Esophagus muscularis mucosa (tissue), 4 donors: ENCODE measurements at places on chromosomes 1 and 21.

- DNase-seq: no peak
Measured at GRCh38 chr1:10610901-10611600, 136.3 kb downstream of the PEX14 start.

GRCh38 chr1:47507881-47508701 lies 70.2 kb downstream of the FOXD2 start:
- no peak for DNase-seq

- DNase-seq: no peak
Measured at GRCh38 chr1:143698016-143698415, 273.8 kb downstream of the FAM72C start.

DNA sequence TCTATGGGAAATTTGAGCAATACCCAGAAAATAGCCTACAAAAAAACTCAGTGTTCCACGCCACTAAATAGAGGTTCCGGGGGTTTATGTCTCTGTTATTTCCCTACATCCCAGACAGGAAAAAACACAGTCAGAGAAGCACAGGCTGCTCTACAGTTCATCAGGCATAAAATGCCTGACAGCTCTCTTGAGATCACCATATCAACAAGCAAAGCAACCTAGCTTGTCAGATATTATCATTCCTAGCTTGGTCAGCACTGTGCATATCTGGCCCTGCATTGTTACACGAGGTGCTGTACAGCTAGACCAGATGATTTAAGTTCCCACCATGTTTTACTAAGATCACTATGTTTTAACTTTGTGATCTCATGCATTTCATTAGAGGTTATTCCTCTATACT lies 172.6 kb downstream of the PTPRC start:
- no peak for DNase-seq

DNA sequence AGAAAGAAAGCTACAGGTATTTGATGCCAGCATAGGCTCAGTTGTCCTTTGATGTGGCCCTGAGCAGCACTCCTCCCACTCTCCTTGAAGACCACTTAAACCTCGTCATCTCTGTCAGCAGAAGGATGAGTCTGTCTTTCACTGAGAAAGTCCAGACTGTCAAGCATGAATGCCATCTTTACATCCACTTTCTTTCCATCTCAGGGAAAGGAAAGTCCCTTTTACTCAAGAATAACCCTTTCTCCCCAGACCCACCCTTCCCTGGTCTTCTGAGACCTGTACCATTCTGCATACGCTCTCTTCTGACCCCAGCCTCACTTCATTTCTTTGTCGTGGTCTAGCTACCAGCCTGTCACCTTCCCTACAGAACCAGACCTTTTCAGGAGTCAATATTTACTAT lies 4.0 kb upstream of the ELAPOR1 start:
- DNase-seq: no peak

GRCh38 chr1:217948741-217949140 lies 317.6 kb downstream of the SPATA17 start:
- DNase-seq: no peak

DNA sequence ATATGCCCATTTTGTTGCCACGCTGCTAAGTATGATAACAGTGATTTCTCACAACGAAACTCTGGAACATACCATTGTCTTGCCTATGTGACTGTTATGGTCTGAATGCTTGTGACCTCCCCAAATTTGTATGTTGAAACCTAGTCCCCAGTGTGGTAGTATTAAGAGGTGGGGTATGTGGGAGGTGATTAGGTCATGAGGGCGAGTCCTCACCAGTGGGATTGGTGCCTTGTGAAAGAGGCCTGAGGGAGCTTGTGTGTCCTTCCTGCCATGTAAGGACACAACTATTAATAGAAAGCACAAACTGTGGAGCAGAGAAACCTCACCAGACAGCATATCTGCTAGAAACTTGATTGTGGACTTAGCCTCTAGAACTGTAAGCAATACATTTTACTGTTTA lies 84.6 kb downstream of the SELENOF start:
- DNase-seq: no peak

DNA sequence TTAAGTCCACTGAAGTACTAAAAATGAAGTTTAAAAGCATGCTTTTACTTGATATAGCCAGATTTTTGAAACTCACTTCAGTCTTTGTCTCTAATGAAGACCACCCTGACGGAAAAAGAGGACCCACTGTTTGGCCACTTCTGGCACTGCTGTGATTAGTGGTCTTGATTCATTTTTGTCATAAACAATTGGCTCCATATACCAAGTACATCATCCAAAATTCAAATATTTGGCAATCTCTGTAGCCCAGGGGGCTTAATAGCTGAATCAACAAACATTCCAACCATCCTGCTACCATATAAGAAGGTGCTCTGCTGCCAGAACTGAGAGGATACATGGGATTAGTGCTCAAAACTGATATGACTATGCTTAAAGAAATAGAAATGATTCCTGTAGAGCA lies 156.0 kb downstream of the COL24A1 start:
- no peak for DNase-seq

DNA sequence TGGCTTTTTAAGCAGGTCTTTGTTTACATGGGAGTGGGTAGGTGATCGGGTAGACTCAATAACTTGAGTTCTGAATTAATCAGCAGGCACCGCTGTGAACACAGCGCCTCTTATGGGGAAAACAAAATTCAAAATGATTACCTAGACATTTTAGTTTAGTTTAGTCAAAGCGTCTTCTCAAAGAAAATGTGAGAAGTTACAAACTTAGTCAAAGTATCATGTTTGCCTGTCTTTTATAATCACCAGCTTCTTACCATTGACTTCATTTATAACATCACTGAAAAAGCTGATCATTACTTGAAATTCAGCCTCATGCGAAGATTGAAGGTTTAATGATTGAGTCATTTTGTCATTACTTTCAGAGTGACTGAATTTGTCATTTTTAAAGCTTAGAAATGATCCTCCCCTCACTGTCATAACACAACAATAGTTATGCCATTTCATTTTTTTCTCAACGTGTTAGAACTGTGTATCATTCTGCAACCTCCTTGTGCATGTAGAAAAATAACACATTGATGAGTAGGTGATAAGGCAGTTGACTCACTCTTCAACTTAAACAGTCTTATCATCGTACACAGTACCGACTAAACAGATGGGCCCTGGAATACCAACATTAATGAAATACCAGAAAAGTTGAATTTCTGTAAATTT lies 188.5 kb downstream of the NFIA start:
- DNase-seq: no peak

- no peak for DNase-seq
Measured at GRCh38 chr1:158830904-158831507, at the start of gene MNDA. TSS of gene MNDA (plus strand) at chr1:158831351. CDS start at chr1:158842154, 10,803 bp downstream.

DNA sequence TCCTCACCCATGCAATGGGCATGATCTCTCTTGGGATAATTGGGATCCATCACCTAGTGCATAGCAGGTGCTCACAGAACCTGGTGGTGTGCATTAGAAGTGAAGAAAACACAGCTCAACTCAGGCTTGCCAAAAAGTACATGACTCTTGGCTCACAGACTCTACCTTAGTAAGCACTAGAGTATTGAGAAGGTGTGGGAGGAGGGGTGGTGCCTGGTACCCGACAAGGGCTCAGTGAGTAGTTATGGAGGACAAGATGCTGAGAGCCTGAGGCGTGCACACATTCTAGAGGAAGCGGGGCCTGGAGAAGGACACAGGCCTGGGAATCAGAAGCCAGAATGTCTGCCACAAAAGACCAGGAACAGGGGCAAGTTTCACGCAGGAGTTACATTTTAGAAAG lies 100.3 kb upstream of the GRIK3 start:
- DNase-seq: no peak

DNA sequence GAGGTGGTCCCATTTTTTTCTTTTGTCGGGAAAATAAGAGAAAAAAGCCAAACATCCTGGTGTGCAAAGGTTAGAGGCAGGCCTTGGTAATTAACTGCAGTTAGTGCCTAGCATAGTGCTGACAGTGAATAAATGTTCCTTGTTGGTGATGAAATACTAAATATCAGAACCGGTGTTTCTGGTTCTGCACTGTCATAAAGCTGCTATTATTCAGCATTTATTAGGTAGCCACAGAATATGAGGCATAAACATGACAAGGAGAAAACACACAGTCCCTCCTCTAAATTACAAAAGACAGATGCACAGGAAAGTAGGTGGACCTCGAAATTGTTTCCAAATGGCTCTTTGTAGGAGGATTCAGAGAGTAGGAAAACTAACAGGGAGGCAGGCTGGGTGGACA lies 122.0 kb upstream of the ADGRL2 start:
- DNase-seq: no peak

GRCh38 chr1:24418898-24419628 lies 3.5 kb downstream of the NIPAL3 start:
- DNase-seq: no peak

DNA sequence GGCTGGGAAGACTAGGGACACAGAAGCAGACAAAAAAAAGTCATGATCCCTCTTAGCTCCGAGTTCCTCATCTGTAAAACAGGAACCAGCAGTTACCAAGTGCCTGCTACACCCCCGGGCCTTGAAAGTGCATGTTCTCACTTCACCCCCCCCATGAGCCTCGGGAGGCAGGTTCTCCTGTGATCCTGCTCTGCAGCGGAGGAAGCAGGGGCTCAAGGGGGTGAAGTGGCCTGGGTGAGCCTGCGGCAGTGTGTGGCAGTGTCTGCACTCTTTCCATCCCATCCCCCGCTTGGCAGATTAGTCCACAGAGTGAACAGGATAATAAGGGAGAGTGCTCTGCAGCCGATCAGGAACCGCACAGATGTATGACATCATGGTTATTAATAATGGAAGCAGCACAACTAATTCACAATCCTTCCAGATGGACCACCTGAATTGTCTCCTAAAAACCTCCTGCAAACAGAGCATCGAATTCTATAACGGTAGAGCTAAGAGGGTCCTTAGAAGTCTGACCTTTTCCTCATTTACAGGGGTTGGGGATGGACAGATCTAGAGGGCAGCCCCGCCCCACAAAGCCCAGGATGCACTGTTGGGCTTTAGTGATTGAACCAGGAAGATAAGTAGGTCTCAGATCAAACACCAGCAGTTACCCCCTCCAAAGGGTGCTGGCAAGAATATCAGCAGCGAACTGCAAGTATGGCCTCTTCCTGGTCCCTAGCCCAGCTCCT lies 174.1 kb upstream of the EDN2 start:
- no peak for DNase-seq

DNA sequence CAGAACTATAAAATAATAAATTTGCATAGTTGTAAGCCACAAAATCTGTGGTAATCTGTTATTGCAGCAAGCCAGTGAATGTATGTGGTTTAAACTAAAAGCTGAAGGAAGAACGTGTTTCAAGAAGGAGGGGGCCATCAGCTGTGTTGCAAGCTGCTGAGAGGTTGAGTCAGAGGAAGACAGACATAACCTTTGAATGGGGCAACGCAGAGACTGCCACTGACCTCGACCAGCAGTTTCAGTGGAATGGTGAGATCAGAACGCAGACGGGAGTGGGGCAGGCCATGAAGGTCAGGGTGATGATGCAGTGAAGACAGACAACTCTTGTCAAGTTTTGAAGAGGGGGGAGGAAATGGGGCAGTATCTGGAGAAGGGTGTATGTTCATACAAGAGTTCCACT lies 23.2 kb upstream of the QSOX1 start:
- DNase-seq: no peak

DNA sequence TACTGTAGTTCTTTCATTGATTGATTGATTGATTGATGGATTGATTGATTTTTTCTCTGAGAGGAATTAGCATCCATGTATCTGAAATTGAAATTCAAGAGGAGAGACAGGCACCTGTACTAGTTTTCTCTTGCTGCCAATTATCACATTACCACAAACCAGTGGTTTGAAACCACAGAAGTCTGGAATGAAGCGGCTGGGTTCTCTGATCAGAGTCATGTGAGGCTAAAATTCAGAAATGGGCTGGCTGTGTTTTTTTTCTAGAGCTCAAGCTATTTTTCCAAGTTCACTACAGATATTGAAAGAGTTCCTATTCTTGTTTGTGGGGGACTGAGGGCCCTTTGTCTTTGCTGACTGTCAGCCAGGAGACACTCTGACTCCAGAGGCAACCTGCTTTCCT lies 10.0 kb downstream of the NBPF3 start:
- DNase-seq: no peak

DNA sequence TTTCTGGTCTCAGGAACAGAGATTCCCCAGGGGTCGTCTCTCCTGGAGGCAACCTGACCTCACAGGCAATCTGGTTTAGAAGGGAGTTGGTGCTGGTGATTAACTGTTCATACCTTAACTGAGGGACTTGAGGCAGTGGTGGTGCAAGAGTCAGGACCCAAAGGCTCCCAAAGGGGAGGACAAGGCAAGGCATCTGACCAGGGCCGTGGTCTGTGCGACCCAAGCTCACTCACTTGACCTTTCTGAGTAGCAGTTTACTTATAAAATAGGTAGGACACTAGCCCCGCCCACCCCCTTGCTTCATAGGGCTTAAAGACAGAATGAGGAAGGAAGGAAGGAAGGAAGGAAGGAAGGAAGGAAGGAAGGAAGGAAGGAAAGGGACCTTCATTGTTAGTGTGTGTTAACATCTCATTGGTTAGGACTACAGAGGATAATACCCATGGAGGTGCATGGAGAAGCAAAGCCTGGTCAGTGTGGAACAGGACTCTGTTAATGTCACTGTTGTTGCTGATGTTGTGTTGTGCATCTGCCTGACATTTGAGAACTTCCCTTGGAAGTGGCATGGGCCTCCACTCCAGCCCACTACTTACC lies 4.6 kb upstream of the KCNA2 start:
- no peak for DNase-seq

GRCh38 chr1:3307359-3307758 lies 147.1 kb upstream of the ARHGEF16 start:
- DNase-seq: no peak

DNA sequence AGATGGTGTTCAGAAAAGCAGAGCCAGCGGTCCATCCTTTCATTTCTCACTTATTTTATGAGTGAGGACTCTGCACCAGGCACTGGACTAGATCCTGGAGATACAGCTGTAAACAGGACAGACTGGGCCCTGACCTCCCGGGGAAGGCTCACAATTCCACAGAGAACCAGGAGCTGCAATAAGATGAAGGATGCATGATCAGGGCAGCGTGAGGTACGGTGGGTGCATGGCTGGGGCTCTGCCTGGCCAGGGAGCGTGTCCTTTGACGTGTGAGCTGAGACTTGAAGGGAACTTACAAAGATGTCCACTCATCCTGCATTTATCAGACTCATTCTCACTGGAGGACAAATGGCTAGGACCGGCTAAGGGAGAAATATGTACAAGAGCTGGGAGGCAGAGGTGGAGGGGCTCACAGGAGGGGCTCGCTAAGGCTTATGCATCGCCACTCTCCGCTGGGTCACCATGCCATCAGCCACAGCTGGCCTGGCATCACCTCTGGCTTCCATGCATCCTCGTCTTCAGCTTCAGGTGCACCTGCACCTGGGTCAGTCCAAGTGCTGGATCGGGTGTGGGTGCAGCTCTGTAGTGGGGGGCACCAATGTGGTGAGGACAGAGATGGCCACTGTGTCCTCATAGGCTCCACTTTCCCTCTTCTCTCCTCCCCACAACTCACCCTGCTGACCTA lies 213.9 kb downstream of the TOMM20 start:
- DNase-seq: no peak
